ENCODE measurements at places on chromosomes 3 and 15. TPM values are rescaled to one million over a fixed set of nuclear protein-coding genes. Genes with fewer than 3 reads are reported as not detected.

Gene TM4SF1
- total RNA-seq = 39.4 TPM

Gene NRROS
- total RNA-seq = 0.68 TPM

DNA sequence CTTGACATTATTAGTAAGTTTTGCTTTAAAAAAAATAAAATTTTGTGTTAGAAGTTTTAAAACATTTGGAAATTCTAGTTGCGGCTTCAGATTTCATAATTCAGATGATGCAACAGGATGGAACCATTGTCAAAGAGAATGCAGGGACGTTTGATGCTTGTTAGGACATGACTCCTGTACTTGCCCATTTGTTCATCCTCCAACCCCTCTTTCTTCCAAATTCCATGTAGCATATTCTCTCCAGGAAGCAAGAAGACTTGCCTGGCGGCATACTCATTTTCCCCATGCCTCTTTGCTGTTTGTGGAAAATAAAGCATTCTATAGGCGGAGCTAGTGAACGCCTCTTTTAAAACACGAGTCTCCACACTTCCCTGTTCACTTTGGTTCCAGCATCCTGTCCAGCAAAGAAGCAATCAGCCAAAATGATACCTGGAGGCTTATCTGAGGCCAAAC lies at the start of gene CSTA:
CSTA (plus strand) TSS at position 378 of the 453 bp plus-strand sequence; CDS start at position 423, 45 bp downstream.
- H3K4me3 ChIP-seq = peak within 1 kb of the TSS; percentile 57
- no peak within 1 kb of the TSS for H3K27ac ChIP-seq
- no peaks in the 10 kb centered on the region for H3K36me3 ChIP-seq
- H3K27me3 ChIP-seq = no peaks in the 10 kb centered on the region

- H3K36me3 ChIP-seq = peaks cover 4% of the 10 kb centered on the region
- H3K4me1 ChIP-seq = peaks cover 17% of the 10 kb centered on the region
- DNase-seq = no peak
Observed at GRCh38 chr15:74888716-74889115, 1.1 kb upstream of the MPI start.

Measured in type B pancreatic cell (in vitro differentiated cells).